Thoracic aorta (tissue), 2 donors: ENCODE measurements at places on chromosomes 5 and 9. TPM values are rescaled to one million over a fixed set of nuclear protein-coding genes. Genes with fewer than 3 reads are reported as not detected.

Gene KIF4B
- total RNA-seq = not detected

Gene NTRK2
- 27.9 TPM for total RNA-seq

Gene CHSY3
- 28.3 TPM for total RNA-seq

Gene NEURL1B
- total RNA-seq = 17.3 TPM

Gene HAVCR2
- 16.8 TPM for total RNA-seq

Gene C9orf153
- 0.92 TPM for total RNA-seq

Gene NOXA1
- 3.5 TPM for total RNA-seq

Gene ESM1
- 1.8 TPM for total RNA-seq

Gene ANXA2R
- total RNA-seq = 3.2 TPM

Gene GMCL2
- total RNA-seq = not detected

Gene MSX2
- not detected for total RNA-seq

Gene SAXO1
- 1.8 TPM for total RNA-seq

Gene CYLC2
- not detected for total RNA-seq

Gene SPATA31E1
- not detected for total RNA-seq

Gene CLIC3
- 8.7 TPM for total RNA-seq
